ENCODE measurements at places on chromosomes 2 and 18. TPM values are rescaled to one million over a fixed set of nuclear protein-coding genes. Genes with fewer than 3 reads are reported as not detected.

DNA sequence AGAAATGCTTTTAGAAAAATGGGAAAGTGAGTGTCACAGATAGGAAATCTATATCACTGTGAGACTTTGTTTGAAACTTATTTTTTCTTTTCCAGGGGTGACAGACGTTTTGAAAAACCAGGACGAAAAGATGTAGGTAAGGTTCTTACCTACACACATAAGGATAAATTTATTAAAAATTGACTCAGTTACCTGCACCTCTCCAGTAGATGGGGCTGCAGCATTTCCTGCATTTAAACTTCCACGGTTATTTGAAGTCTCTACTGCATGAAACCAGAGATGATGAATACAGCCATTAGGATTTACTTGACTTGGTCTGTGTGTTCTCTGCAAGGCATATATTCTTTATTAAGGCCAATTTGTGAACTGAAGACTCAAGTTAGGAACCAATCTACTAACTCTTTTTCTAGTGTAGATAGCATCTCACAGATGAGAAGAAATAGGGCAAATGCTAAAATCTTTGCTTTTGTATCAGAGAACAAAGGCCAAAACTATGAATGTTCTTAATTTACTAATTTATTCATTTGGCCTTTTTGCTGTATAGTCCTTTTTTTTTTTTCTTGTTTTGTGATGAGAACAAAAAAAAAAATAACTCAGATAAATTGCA lies 15.0 kb downstream of the KCNJ13 start:
- peaks cover 35% of the 10 kb centered on the region for H3K36me3 ChIP-seq
- no peak overlapping the region for H3K4me3 ChIP-seq
- DNase-seq: peak; percentile 12

- H3K36me3 ChIP-seq: no peaks in the 10 kb centered on the region
- H3K4me3 ChIP-seq: no peak overlapping the region
- H3K4me1 ChIP-seq: no peaks in the 10 kb centered on the region
- no peak for DNase-seq
- no peaks in the 10 kb centered on the region for H3K27me3 ChIP-seq
These were observed 107.5 kb upstream of the CELF4 start for GRCh38 chr18:37672932-37673595.

DNA sequence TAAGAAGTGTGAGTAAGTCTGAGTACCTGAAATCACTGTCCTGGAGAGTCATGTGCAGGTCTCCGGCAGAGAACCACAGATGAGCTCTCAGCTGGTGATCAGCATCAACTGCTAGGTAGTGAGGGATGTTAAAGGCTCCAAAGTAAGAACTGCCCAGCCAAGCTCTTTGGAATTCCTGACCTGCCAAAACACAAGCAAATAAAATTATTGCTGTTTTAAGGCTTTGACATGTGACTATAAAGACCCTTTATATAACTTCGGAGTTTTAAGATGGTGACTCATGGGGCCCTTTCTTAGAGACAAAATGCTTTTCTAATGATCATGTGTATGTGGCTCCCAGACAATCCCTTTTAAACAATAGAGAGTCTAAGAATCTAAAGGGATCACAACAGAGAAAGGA lies 855.7 kb downstream of the TRIB2 start:
- H3K27ac ChIP-seq: no peak overlapping the region
- H3K27me3 ChIP-seq: no peaks in the 10 kb centered on the region
- DNase-seq: no peak
- no peak overlapping the region for H3K4me3 ChIP-seq

- no peak overlapping the region for H3K4me3 ChIP-seq
- DNase-seq: no peak
- H3K4me1 ChIP-seq: no peaks in the 10 kb centered on the region
- no peak overlapping the region for H3K27ac ChIP-seq
- peaks cover 11% of the 10 kb centered on the region for H3K27me3 ChIP-seq
These were observed 30.2 kb downstream of the CAPN13 start for GRCh38 chr2:30776831-30777635.

DNA sequence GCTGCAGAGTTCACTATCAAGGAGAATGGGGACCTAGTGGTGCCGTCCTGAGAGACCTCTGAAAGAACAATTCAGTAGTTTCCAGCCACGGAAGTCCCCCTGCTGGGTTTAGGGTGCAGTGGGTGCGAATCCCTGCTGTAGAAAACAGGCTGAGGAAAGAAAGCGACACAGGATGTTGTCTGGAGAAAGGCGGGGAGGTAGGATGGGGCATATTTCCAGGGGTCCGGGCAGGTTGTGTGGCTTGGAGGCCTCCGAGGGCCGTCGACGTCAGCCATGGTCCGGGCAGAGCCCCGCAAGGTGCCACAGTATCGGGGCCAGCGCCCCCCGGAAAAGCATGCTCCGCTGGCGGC lies 807 bp upstream of the CREB1 start:
- peak; percentile 50 for DNase-seq
- H3K27ac ChIP-seq: peak overlapping the region; percentile 100
- peaks cover 50% of the 10 kb centered on the region for H3K4me1 ChIP-seq
- H3K27me3 ChIP-seq: no peaks in the 10 kb centered on the region

GRCh38 chr2:128602038-128602698 lies 283.5 kb upstream of the HS6ST1 start:
- H3K4me3 ChIP-seq: no peak overlapping the region
- H3K36me3 ChIP-seq: no peaks in the 10 kb centered on the region
- no peak overlapping the region for H3K27ac ChIP-seq
- no peaks in the 10 kb centered on the region for H3K27me3 ChIP-seq

Gene COL4A4
- not detected for total RNA-seq

Gene REG1B
- total RNA-seq: not detected

GRCh38 chr2:239034561-239035341 lies 186.9 kb downstream of the TWIST2 start:
- no peak overlapping the region for H3K4me3 ChIP-seq
- H3K36me3 ChIP-seq: no peaks in the 10 kb centered on the region
- peaks cover 21% of the 10 kb centered on the region for H3K27me3 ChIP-seq

GRCh38 chr18:70380915-70381896 lies 92.4 kb downstream of the SOCS6 start:
- H3K4me3 ChIP-seq: no peak overlapping the region
- DNase-seq: no peak

DNA sequence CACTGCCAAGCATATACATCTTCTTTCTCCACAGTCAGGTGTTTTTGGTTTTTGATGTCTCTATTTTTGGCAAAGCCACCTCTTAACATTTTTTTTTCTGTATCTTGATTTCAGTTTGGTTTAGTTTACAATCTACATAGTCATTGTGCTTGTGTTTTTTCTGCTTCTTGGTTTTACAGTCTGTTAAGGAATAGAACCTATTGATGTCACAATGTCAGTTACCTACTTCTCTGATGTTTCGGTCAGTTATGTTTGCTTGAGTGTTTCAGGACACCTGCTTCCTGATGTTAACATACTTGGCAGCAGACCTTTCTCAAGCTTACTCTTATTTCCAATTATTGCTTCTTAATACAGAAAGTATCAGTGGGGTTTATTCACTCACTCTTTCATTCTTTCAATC lies 253.3 kb downstream of the SPAG16 start:
- no peak for DNase-seq
- H3K36me3 ChIP-seq: no peaks in the 10 kb centered on the region
- H3K4me3 ChIP-seq: no peak overlapping the region
- no peaks in the 10 kb centered on the region for H3K27me3 ChIP-seq
- H3K27ac ChIP-seq: no peak overlapping the region
- H3K4me1 ChIP-seq: no peaks in the 10 kb centered on the region

Gene STARD6
- 0.54 TPM for total RNA-seq

DNA sequence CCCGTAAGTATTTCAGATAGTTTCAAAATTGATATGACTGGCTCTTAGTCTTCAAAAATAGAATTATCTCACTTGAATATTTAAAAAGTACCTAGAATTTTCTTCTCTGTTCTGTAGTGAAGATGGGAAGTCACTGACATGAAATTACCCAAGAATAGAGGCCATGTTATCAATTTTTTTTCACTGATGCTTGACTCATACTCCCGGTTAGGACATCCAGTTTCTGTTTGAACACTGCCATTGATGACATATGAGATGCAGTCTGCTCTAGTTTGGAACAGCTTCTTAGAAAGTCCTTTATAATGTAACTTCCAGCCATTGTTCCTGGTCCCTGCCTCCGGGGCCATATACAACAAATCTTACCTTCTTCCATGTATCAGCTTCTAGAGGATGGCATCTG lies 26.0 kb downstream of the MAP3K20 start:
- peaks cover 8% of the 10 kb centered on the region for H3K36me3 ChIP-seq
- no peak overlapping the region for H3K4me3 ChIP-seq
- no peaks in the 10 kb centered on the region for H3K27me3 ChIP-seq
- no peak for DNase-seq
- peak overlapping the region; percentile 4 for H3K27ac ChIP-seq

GRCh38 chr2:200301953-200302858 lies 4.3 kb upstream of the SPATS2L start:
- H3K4me1 ChIP-seq: peaks cover 8% of the 10 kb centered on the region
- H3K27me3 ChIP-seq: peaks cover 16% of the 10 kb centered on the region

DNA sequence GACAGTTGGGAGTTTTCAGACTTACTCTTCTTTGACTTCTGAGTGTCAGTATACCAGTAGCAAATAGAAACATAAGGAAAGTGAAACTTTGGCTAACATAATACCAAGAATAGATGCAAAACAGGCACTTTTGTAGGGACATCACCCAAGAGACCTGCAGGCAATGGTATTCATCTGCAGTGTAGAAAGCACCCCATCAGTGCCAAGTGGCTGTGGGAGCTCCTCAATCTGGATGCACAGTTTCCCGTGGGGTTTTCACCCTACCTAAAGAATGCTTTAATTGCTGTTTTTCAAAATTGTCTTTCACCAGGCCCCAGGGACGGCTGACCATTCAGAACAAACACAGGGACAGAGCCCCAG lies 96.6 kb upstream of the GPR45 start:
- no peak for DNase-seq
- peak overlapping the region; percentile 82 for H3K4me3 ChIP-seq
- peaks cover 9% of the 10 kb centered on the region for H3K4me1 ChIP-seq
- no peaks in the 10 kb centered on the region for H3K36me3 ChIP-seq
- H3K27ac ChIP-seq: no peak overlapping the region

Gene MC4R
- total RNA-seq: not detected

GRCh38 chr2:235936493-235936892 lies 231.7 kb downstream of the GBX2 start:
- no peaks in the 10 kb centered on the region for H3K4me1 ChIP-seq
- H3K36me3 ChIP-seq: no peaks in the 10 kb centered on the region
- H3K4me3 ChIP-seq: no peak overlapping the region
- H3K27ac ChIP-seq: no peak overlapping the region
- no peaks in the 10 kb centered on the region for H3K27me3 ChIP-seq
